ENCODE measurements at places on chromosomes 4 and X.

DNA sequence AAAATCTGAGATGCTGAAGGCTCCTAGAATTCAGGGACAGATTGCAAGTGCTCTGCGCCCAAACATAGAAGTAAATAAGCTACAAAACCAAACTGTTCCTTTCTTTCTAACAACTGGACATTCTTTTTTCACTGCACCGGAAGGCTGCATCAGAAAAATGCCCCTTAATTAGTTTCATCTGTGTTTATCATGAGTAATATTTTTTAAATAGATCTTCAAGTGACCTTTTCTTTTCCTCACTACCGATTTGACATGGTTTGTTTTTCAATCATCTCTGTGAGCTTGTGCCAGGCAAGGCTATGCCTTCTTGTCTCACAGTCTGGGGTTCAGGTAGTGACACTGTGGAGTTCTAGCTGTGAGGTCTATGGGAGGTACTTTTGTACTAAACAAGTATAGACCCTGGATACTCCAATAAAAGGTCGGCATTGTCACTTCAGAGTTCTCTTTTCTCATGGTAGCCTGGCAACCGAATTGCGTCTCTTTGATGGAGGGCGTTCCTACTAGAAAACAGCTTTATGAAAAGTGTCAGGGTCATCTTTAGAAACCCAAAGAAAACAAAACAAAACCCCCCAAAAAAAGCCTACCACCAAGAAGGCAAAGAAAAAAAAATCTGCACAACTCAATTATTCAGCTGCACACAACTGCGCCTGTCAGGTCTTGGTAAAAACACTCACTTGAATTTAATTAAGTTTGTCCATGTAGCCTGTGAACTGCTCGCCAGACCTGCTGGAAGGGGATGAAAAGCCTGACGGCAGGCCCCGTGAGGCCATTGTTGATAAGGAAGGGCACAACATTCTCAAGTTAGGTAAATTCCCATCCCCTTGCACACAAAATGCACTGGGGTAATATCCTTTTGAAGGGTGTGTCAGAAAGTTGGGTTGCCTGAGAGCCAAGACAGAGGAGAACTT, 22.8 kb upstream of the ADAMTS3 start:
- DNase-seq = no peak

DNA sequence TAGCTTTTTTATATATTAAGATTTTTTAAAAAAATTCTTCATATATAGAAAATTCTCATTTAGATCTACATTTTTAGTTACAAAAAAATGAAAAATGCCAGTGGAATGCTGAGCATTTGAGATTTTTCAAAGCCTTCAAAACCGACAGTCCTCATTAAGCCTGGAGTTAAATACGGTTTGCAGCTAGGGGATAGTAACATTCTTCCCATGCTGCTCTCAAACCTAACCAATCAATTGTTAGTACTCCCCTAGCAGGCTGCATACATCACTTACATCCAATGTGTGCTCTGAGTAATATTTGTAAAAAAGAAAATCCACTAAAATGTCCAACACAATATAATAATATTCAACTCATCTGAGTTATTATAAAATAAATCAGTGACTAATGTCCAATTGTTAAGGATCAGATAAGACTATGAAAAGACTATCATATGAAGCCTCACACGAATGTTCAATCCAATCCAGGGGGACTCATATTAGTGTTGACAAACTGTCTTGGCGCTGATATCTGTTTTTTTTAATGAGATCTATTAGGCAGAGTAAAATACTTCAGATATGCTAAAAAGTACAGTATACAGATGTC, 227.6 kb upstream of the MAB21L2 start:
- DNase-seq = no peak

DNA sequence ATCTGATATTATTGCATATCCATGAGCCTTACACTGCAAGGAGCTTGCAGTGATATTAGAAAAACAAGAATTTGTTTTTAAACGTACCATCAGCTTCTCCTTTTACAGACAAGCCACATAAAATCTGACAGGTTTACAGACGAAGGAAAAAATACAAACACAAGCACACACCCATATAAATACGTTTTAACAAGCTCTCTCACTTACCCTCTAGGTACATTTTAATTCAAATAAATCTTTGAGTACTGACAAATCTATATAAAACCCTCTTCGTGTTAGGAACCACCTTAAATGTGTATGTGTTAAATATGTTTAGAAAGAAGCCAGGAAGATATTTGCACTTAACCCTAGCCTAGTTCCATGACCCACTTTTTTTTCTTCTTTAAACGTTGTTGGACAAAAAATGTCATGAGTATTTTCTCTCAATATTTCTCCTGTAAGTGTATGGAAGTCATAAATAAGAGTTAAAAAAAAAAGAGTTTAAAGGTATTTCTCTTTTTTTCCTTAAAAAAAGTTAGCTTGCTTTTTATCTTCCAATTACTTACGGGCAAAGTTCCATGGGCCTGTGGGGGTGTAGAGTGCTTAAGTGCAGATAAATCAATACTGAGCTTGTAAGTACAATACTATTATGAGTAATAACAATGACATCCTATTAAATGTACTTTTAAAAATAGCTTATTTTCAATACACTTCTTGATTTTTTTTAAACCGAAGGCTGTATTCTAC, 1.5 kb downstream of the ARAP2 start:
- DNase-seq = no peak

GRCh38 chrX:31272472-31272775, 200.6 kb upstream of the FTHL17 start:
- no peak for DNase-seq

- no peak for DNase-seq
Observed at GRCh38 chr4:78299565-78299972, 242.4 kb downstream of the FRAS1 start.

DNA sequence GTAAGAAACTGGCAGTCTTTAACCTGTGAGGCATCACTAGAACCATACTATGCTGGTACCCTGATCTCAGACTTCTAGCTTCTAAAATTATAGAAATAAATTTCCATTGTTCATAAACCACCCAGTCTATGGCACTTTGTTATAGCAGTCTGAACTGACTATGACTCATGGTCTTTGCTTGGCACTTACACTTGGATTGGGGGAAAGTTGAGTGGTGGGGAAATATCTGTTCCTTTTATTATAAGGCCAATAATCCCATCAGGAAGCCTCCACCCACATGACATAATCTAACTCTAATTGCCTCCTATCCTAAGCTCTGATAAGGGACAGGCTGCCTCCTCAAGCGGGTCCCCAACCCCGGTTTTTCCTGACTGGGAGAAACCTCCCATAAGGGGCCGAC, 61.4 kb upstream of the PACRGL start:
- DNase-seq = no peak

- no peak for DNase-seq
Observed at GRCh38 chr4:11765849-11766453, 337.3 kb upstream of the HS3ST1 start.

GRCh38 chrX:65745427-65745826, 78.0 kb downstream of the MSN start:
- DNase-seq = no peak

DNA sequence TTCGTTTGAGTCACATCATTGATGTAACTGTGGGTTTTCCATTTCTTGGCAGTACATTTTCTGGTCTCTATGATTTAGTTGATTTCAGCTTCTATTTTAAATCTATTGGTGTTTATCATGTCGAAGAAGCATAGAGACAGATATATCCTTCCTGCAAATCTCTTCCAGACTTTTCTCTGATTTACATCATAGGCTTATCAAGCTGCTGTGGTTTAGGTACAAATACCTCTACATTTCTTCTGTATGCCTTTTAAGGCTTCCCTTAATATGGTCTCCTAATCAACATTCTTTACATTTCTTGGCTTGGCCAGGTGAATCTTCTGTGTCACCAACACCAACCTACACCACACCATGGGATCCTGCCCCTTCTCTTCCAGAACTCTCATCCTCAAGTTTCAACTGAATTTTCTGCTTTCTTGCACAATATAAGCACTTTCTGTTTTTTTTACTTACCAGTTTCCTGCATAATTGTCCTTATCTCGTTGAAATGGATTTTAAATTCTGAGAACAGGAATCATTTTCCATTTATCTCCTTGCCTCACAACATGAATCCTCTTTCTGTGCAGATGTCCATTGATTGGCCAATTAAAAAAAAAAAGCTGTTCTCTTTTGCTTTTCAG, 626.9 kb downstream of the ANKRD50 start:
- no peak for DNase-seq

- no peak for DNase-seq
Observed at GRCh38 chrX:143002206-143002605, 23.5 kb upstream of the SPANXN4 start.

- no peak for DNase-seq
Observed at GRCh38 chr4:185204238-185204910, 574 bp upstream of the CFAP97 start.

DNA sequence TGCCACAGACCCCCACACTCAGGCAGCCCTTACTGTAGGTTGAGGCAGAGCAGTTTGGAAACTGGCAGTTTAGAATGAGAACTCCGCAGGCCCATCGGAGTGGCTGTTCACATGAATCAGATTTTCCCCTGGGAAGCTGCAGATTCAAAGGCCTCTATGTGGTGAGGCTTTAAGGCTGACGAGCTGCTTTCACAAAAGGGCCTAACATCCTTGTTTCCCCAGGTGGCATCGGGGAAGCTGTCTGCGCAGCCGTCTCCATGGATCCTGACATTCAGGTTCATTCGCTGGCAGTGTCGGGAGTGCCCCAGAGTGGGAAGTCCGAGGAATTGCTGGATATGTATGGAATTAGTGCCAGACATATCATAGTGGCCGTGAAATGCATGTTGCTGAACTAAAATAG, 33.7 kb downstream of the TKTL1 start:
- DNase-seq = no peak

GRCh38 chr4:52711272-52711671, 40.0 kb downstream of the ERVMER34-1 start:
- DNase-seq = no peak

- no peak for DNase-seq
Observed at GRCh38 chr4:104919406-104919805, 227.3 kb upstream of the TET2 start.

GRCh38 chr4:33060674-33061542, 2340.7 kb downstream of the PCDH7 start:
- DNase-seq = no peak

DNA sequence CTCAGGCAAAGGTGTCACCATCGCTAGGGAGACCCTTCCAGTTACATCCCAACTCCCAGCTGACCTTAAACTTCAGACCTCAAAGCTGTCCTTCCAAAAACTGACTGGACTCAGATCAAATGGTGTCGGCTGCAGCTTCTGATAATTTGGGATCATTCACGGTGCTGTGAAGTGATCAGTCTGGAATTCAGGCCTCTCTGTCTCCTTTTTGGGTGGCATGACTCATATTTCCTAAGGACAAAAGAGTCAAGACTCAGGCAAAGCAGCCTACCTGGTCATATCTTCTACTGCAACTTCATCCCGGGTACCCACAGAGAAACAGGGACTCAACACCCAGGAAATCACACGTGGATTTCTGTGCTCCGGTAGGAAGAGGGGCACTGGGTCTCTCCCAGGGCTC, 87.6 kb downstream of the SORCS2 start:
- DNase-seq = no peak

GRCh38 chr4:19844446-19844845, 407.3 kb upstream of the SLIT2 start:
- DNase-seq = no peak

DNA sequence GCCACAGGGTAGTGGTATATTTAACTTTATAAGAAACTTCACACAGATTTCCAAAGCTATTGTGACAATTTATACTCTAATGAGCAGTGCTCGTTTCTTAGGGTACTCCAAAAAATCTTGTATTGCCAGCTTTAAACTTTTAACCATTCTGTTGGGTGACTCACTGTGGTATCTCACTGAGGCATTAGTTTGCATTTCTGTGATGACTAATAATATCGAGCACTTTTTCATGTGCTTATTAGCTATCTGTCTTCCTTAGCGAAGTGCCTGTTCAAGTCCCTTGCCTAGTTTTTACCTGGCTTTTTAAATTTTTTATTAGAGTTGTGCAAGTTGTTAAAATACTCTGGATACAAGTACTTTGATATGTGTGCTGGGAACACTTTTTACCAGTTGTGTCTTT, 5.5 kb downstream of the PNMA3 start:
- no peak for DNase-seq

DNA sequence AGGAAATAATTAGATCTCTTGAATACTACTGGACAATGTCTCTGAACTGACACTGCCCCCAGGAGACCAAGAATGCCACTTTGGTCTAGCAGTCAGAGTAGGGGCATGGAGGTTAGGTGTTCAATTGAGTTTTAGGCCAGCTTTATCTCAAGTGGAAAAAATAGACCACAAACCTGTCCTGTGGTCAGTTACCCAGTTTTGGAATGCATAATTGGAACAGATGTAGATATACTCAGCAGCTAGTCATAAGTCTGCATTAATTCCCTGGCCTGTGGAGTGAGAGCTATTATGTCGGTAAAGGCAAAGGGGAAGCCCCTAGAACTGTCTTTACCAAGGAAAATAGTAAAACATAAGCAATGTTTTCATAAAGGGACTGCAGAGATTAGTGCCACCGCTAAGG, 587.7 kb downstream of the GLUD2 start:
- no peak for DNase-seq

GRCh38 chr4:176002007-176002613, 63.5 kb upstream of the WDR17 start:
- DNase-seq = no peak

DNA sequence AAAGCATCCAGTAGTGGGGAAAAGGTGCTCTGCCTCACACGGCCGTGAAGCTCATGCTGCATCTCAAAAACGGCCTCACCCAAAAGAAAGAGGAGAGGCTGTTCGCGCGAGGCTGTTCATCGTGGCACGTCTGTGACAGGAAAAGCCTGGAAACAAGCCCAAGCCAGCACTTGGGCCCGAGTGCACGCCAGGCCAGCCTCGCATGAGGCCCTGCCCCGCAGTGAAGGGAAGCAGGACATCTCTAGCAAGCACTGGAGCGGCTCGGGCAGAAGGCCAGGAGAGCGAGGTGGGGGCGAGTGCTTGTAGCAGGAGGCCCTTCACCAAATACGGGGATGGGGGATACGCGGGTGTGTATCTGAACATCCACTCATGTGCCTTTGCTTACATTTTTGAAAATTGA, 39.9 kb upstream of the MXD4 start:
- peak; percentile 68 for DNase-seq

- DNase-seq = no peak
Observed at GRCh38 chrX:150364347-150365050, 1.4 kb downstream of the MAMLD1 start.

DNA sequence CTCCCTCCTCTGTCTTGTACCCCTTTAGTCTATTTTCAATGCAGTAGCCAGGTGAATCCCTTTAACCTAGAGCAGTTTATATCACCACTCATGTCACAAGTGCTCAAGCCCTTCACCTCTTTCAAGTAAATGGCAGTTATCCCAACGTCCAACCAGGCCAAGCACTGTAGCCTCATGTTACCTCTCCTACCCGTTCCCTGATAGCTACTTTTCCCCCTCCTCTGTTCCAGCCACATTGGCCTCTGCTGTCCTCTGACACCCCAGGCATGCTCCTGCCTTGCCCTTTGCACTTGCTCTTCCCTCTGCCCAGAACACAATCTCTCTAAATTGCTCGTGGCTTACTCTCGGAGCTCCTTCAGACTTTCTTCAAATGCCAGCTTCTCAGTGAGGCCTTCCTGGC, 15.2 kb downstream of the GUCY1B1 start:
- DNase-seq = no peak
